ENCODE measurements at places on chromosomes 16 and 17. TPM values are rescaled to one million over a fixed set of nuclear protein-coding genes. Genes with fewer than 3 reads are reported as not detected.

NKD1 gene
- 0.12 TPM for total RNA-seq

DHRS13 gene
- 5.1 TPM for total RNA-seq

ITGAD gene
- total RNA-seq, result not detected

HIGD1B gene
- not detected for total RNA-seq

- DNase-seq, result no peak
These were observed 4.1 kb downstream of the KRT31 start for GRCh38 chr17:41393294-41393693.

GRCh38 chr17:15777717-15778116 lies 45.6 kb downstream of the TBC1D26 start:
- DNase-seq, result no peak

GRCh38 chr16:53374800-53375199 lies 59.5 kb upstream of the RBL2 start:
- no peak for DNase-seq

- DNase-seq, result no peak
These were observed 14.5 kb downstream of the KIF19 start for GRCh38 chr17:74340470-74341023.

GRCh38 chr16:57540906-57541753 lies 1.3 kb upstream of the ADGRG5 start:
- DNase-seq, result no peak

DNA sequence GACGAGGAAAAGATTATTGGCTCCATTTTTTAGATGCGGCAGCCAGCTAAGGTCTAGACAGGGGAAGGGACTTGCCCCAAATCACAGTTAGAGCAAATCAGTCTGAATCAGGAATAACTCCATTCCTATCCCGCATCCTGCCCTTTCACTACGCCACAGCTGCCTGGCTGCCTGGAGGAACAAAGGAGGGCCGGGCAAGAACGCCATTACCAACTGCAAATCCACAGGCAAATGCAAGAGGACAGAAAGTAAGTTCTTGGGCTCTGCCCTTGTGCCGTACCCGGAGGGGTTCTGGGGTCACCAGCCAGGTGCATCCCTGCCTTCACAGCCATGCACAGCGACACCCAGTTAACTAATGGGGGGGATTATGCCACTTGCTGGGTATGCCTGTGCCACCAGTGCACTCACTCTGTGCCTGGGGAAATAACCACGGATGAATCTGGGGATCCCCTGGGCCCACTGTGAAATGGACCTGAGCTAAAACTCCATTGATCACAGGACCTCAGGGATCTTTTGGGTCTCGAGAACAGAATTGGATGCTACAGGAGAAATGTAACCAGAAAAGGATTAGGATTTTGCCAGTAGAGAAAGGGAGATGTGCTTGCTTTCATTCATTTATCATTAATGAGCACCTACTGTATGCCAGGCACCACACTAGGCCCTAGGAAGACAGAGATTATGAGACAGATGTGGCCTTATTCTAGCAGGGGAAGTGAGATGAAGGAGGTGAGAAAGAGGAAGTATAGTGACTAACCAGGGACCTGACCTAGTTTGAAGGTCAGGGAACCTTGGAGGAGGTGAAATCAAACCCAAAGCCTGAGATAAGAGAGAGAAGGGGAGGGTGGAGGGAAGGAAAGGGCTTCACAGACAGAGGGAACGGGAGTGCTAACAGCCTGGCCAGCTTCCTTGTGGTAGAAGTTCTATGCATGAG lies 17.7 kb downstream of the BCL7C start:
- no peak for DNase-seq

- DNase-seq, result no peak
These were observed 1.1 kb upstream of the TRPV3 start for GRCh38 chr17:3558603-3559269.

DNA sequence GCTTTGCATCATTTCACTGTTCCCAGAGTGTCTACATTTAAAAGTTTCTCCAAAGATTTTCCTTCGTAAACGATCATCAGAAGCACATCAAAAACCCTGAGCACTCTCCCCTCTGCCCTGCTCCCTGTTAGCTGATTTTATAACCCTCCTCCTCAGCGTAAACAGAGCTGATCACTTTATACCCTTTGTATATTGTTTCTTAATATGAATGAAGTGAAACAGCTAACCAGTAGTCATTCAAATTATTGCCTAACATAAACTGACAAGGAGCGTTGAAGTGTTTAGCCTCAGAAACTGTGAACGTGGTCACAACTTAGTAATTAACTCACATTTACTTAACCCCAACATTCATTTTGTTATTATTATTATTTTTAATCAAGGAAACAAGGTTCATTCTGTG lies 160.0 kb upstream of the FOXF1 start:
- no peak for DNase-seq

DNA sequence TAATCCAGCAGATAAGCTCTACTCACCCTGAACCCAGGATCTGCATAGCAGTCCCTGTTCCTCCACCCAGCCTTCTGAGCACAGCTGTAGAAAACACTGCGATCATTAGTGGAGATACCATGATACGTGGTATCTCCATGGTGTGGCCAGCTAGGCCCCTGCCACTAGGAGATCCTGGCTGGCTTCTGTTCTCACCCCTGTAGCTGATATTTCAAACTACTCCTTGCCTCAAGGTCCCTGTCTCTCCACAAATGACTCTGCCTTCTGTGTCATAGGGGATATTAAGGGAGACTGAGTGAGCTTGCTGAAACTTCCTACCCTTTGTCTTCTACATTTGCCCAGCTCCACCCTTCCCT lies 44.3 kb downstream of the ERN1 start:
- DNase-seq, result no peak
